ENCODE measurements at places on chromosomes 6 and 20. TPM values are rescaled to one million over a fixed set of nuclear protein-coding genes. Genes with fewer than 3 reads are reported as not detected.

Gene ZC2HC1B
- not detected for total RNA-seq

Gene NKAPL
- total RNA-seq = 0.65 TPM

Gene LY6G6F
- total RNA-seq = not detected

Gene GFRAL
- not detected for total RNA-seq

Gene DZANK1
- total RNA-seq = 1.4 TPM

Gene RHAG
- total RNA-seq = not detected

Gene SPTLC3
- total RNA-seq = 2.6 TPM

Gene HLA-DMB
- total RNA-seq = 4.2 TPM

Gene ESR1
- not detected for total RNA-seq

Gene ZHX3
- 36.1 TPM for total RNA-seq

Gene SIRT5
- 4.6 TPM for total RNA-seq

Gene CUTA
- 206 TPM for total RNA-seq

Gene FAM209B
- not detected for total RNA-seq

Gene VIP
- total RNA-seq = not detected

Gene HFE
- total RNA-seq = 5.1 TPM

Gene RFX6
- total RNA-seq = not detected

Gene TMC2
- not detected for total RNA-seq

Gene HSP90AB1
- total RNA-seq = 1,541 TPM

Gene SYTL3
- total RNA-seq = 11.0 TPM

Gene PAX1
- total RNA-seq = not detected

Gene TNFRSF21
- total RNA-seq = 61.3 TPM

Gene TRIM15
- not detected for total RNA-seq

Gene SRSF12
- 6.2 TPM for total RNA-seq

Gene BMP6
- total RNA-seq = 0.29 TPM

Gene MLN
- not detected for total RNA-seq

Gene KCNK15
- total RNA-seq = not detected

Gene TSPYL4
- total RNA-seq = 10.5 TPM

Gene SMIM26
- 142 TPM for total RNA-seq

Gene CGA
- not detected for total RNA-seq

Gene NKAIN2
- under 0.01 TPM for total RNA-seq

Gene GUCA1A
- total RNA-seq = 1.4 TPM

Gene PARD6B
- total RNA-seq = 44.4 TPM

Gene LY6G6D
- not detected for total RNA-seq

Gene MKKS
- 5.1 TPM for total RNA-seq

Gene KCNK17
- not detected for total RNA-seq

Gene ECI2
- 120 TPM for total RNA-seq

Gene GPX5
- not detected for total RNA-seq

Gene TRIM40
- total RNA-seq = not detected

Gene SOX18
- total RNA-seq = not detected

Gene SIRPA
- 50.6 TPM for total RNA-seq

Gene TRDN
- total RNA-seq = not detected

Gene SLC22A2
- not detected for total RNA-seq

Gene TPX2
- 147 TPM for total RNA-seq

All from epithelial cell of proximal tubule (primary cell).